ENCODE measurements at places on chromosomes 1 and 21.

- no peak for DNase-seq
These were observed 12.3 kb downstream of the TNFRSF1B start for GRCh38 chr1:12179111-12179519.

GRCh38 chr21:17763288-17764037 lies 55.7 kb downstream of the C21orf91 start:
- DNase-seq: no peak

DNA sequence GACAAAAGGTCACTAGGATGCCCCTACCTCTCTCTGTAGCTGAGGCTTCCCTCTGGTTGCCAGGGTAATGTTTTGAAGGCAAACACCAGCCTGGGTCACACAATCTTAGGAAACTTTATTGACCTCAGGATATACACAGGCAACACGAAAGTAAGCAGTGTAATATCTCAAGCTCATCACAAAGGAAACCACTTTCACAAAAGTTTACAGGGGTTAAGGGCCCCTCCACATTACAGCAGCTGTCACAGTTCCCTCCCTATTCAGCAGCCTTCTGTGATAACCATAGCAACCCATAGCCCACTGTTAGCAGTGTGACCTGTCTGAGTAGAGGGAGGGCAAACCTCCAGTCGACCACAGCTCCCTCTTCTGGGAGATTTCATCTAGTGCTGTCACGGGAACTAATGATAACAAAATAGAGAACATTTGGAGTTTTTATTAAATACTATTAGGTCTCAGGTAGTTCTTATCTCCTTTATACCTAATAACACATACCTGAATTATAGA lies 149.8 kb downstream of the PTPRC start:
- DNase-seq: no peak

DNA sequence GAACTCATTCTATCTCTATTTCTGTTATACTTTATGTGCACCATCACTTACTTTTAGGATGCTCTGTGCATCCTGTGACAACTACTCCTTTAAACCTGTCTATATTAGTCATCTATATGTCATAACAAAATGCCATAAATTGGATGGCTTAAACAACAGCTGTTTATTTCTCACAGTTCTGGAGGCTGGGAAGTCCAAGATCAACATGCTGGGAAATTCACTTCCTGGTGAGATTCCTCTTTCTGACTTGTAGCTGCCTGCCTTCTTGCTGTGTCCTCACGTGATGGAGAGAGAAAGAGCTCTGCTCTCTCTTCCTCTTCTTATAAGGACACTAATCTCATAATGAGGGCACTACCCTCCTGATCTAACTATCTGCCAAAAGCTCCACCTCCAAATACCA lies 62.3 kb upstream of the RCOR3 start:
- no peak for DNase-seq

GRCh38 chr1:234222561-234223280 lies 150.5 kb upstream of the COA6 start:
- DNase-seq: no peak

DNA sequence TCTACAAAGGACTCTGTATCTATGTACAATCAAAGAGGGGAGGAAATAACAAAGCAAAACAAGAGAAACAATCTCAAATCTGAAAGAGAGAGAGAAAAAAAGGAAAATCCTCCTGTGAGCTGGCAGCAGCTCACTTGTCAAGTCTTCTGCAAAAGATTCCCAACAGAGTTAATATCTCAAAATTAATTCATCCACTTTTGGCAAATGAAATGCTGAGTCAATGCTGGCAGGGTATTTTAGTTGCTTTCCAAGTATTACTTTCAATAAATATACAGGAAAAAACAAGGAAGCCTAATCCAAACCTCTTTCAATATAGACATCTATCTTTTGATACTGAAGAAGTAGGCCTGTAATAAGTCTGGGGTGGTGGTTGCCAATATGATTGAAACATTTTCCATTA lies 613.9 kb upstream of the NEGR1 start:
- DNase-seq: no peak

GRCh38 chr1:1835546-1835945 lies 55.3 kb downstream of the GNB1 start:
- DNase-seq: no peak

DNA sequence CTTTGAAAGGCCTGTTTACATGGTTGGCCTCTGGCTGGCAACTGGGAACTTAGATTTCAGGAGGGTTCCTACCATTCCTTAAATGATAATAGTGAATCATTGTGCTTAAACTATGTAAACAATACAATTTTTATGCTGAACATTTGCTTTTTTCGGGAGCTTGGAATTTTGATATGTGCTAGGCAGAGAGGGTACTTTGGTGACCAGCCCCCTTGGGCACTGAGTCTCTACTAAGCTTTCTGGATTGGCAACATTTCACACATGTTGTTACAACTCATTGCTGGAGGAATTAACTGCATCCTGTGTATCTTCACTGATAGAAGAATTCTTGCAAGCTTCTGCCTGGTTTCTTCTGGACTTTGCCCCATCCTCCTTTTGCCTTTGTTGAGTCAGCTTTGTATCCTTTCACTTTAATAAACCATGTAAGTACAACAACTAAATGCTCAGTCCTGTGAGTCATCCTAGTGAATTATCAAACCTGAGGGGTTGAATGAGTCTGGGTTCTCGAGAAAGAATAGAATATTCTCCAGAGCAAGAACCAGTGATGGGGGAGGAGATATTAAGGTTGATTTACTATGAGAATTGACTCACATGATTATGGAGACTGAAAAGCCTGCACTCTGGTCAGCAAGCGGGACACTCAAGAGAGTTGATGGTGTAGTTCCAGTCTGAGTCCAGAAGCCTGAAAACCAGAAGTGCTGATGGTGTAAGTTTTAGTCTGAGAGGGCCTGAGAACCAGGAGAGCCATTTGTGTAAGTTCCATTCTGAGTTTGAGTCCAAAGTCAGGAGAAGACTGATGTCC lies 3.1 kb upstream of the SLC16A4 start:
- no peak for DNase-seq

GRCh38 chr21:33682992-33683627 lies 40.8 kb downstream of the ITSN1 start:
- DNase-seq: no peak

- no peak for DNase-seq
These were observed 14.0 kb upstream of the GBP5 start for GRCh38 chr1:89286549-89287180.

DNA sequence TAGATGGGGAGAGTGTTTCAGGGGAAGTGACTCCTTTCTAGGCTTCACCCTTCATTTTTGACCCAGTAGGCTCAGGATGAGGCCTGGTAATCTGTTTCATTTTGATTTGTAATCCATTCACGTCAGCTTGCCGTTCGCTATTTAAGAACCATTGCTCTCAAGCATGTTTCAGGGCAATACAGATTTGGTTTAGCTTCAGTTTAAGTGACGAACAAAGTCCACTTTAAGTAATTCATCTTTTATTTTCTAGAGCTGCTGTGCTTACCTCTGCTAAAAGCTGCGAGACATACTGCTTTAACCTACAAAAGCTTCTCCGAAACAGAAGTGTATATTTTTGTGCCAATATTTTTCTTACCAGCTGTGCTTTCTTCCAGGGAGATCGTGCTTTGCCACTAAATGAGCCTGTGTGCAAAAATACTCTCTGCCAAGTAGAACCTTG lies 8.9 kb upstream of the FMO3 start:
- DNase-seq: no peak

- DNase-seq: no peak
These were observed 41.3 kb upstream of the GPR52 start for GRCh38 chr1:174406421-174406820.

GRCh38 chr1:32791881-32792280 lies 25.3 kb downstream of the YARS1 start:
- no peak for DNase-seq

DNA sequence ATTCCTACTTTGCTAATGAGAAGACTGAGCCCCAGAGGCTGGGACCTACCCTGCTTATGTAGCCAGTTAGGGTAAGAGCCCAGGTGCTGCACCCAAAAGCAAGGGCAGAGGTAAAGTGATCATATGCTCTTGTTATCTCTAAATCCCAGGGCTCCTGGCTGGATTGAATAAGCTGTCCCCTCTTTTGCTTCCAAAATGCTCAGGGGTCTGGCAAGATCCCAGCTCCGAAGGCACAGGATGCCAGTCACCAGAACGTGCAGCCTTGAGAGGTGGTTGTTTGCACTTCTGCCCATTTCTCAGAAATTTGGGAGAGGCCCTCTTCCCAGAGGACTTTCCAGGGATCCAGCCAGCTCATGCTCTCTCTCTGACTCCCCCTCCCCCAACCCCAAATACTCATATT lies 142.4 kb upstream of the TMEM51 start:
- no peak for DNase-seq

- DNase-seq: no peak
These were observed 6.1 kb downstream of the IER5 start for GRCh38 chr1:181094416-181095212.

GRCh38 chr1:8361198-8361849 lies 43.4 kb downstream of the SLC45A1 start:
- no peak for DNase-seq

- DNase-seq: no peak
These were observed 44.6 kb upstream of the SLC30A1 start for GRCh38 chr1:211623515-211623914.

DNA sequence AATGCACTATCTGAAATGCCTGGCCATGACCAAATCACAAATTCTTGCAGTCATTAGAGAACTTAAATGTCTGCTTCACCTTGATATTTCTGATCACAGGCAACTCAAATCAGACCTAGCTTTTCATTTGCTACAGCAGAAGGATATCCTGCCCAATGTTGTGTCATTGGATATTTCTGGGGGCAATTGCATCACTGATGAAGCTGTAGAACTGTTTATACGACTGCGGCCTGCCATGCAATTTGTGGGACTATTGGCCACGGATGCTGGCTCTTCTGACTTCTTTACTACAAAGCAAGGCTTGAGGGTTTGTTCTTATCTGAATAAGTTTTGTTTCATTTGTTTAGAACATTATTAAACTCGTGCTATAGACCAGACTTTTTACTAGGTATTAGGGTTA lies 14.9 kb downstream of the ZYG11A start:
- DNase-seq: no peak

DNA sequence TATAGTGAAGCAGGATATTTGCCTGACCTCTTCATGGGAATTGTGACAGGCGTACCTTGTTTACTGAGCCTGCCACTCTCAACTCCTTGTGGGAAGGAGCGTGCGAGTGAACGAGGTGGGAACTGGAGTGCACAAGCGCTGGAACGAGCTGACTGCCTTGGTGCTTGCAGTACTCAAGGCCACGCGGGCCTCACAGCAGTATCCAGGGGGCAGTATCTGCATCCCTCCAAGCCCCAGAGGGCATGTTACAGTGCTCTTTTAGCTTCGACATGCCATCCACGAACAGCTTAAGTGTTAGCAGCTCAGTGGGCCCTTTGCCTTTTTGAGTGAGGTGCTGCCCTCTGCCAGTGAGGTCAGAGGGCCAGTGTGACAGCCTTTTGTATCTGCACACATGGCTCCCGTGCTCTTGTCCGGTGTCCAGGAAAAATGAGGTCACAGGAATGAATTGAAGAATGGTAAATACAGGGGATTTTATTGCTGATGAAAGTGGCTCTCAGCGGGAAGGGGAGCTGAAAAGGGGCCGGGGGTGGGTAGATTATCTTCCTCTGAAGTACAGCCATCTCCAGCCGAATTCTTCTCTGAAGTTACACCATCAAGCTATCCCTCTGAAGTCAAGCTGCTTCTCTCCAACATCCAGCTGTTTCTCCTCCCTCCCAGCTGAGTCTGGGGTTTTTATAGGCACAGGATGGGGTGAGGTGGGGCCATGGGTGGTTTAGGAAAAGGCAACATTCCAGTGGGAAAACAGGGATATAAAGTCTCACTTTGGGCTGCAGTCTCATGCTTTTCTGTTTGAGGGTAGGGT lies 69.3 kb downstream of the EPB41 start:
- no peak for DNase-seq

DNA sequence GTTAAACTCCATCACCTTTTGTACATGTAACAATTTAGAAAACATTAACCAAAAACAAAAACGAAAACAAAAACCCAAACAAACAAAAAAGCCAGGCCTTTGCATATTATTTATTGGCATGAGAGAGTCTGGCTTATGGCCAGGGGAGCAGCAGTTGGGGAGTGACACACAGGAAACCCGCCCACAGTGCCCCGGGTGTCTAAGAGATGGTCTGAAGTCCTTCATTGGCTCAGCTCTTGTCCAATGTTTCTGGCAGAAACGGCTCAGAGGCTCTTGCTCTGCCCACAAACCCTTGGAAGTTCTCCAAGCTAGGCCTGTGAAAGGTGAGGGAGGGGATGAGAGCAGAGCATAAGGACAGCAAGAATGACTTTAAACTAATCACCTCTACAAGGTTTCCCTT lies 131.5 kb downstream of the CNIH3 start:
- no peak for DNase-seq

DNA sequence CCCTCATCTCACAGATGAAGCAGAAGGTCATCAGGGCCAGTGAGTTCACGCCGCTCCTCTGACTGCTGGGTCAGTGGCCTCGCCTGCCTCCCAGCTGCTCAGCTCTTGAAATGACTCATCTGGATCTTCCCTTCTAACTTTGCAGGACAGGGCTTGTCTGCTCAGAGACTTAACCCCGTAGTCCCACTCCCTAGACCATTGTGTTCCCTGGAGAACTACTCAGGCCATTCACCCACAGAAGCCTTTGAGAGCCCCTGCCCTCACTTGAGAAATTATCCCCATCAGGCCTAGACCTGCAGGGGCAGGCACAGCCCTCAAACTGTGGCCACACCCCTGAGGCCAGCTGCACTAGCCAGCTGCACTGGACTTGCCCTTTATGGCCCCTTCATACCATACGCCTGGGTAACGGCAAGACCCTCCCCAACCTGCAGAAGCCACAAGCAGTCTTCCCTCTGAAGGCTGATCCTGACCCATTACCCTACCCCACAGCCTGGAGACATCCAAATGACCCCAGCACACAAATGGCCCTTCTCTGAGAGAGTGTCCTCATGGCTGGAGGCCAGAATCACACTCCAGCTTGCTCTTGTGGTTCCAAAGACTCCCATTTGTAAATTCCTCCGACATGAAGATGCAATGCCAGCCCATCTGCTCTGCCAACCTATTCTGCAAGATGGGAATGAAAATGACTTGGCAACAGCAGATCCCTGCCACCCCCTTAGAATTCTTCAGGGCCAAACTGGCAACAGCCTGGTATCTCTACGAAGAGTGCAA lies 33.2 kb downstream of the RCSD1 start:
- DNase-seq: no peak

GRCh38 chr1:6803357-6803756 lies 18.1 kb downstream of the CAMTA1 start:
- DNase-seq: no peak

DNA sequence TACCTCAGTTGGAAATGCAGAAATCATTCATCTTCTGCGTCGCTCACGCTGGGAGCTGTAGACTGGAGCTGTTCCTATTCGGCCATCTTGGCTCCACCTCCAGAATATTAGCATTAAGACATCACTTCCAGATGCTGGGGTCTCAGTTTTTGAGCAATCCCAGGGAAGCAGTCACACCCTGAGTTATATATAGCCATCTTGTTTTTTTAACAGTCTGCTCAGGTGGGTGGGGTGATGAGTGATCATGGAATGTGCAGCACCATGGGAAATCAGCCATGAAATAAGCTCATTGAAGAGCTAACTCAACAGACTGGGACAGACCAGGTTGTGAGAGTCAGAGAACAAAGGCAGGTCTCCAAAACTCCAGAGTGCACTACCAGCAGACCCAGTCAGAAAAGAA lies 27.0 kb upstream of the HMGB4 start:
- DNase-seq: no peak

- DNase-seq: no peak
These were observed 21.8 kb upstream of the ERRFI1 start for GRCh38 chr1:8047686-8048445.

- DNase-seq: no peak
These were observed 9.4 kb upstream of the AKR1A1 start for GRCh38 chr1:45541193-45541592.

- no peak for DNase-seq
These were observed 76.7 kb upstream of the ZNF326 start for GRCh38 chr1:89918127-89918793.
